ENCODE measurements at places on chromosomes 2 and 18.
A peak's percentile ranks its signal among the peaks of the same experiment; 100 is the strongest.

DNA sequence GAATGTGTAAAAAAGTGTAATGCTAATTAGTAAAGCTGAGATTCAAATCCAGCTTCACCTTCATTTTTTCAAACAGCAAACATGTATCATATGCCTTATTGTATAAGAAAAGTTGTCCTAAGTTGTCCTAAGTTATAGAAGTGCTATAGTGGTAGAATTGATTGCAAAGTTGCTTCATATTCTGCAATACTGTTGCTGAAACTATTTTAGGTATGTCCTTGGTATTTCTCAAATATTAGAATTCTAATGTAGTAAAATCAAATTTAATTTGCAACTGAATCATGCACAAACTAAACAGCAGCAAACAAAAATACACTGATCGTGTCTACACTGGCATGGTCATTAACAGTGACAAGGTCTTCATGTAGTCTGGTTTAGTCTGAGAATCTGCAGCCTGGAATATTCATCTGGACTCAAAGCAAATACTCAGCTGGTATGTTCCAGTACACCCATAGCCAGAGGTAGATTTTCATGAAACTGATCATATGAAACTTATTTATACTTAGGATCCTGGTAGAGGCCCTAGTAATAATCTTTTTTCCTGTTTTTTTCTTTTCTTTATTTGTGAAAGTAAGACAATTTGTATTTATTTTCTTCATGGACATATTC is 555.6 kb upstream of the ZEB2 start:
- no peak for DNase-seq

DNA sequence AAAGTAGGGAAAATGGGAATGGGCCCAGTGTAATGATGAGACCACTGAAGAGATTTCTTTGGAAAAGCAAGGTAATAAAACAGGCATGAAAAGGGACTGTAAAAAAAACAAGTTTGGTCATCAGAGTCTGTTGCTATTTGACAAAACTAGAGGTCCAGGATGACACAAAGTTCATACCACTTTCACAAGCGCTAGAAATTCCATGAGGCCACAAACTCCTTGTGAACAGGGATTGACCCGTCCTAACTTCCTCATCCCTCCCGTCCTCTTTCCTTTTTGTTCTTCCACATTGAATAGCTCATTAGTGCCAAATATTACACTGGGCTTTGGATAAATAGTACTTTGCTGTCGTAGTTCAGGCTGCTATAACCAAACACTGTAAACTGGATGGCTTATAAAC is 188.8 kb upstream of the EPC2 start:
- DNase-seq: no peak

DNA sequence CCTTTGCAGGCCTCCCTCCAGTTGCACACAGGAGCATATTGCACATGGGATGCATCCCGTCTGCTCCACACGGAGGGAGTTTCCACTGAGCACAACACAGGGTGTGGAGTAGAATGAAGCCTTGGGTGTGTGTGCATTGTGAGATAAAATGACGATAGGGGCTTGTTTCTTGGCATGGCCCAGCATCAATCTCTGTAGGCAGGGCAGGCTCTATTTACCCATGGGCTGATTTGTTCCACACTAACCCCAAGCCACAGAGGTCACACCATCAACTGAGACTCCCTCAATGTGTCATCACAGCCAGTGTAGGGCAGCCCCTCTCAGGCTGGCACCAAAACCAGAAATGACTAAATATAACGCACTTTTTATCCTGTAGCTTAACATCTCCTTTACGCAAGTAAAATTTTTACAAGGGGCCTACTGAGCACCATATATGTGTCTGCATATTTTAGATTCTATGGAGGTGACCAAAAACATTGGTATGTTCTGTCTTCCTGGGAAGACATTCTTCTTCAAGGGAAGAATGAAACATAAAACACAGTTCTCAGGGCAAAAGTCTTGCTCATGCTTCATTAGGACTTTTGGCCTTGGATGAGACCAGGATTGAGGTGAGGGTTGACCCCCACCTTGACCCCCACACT is 2.7 kb upstream of the GKN1 start:
- no peak for DNase-seq

GRCh38 chr2:225041207-225041850 is 939 bp downstream of the DOCK10 start:
- peak; percentile 55 for DNase-seq

DNA sequence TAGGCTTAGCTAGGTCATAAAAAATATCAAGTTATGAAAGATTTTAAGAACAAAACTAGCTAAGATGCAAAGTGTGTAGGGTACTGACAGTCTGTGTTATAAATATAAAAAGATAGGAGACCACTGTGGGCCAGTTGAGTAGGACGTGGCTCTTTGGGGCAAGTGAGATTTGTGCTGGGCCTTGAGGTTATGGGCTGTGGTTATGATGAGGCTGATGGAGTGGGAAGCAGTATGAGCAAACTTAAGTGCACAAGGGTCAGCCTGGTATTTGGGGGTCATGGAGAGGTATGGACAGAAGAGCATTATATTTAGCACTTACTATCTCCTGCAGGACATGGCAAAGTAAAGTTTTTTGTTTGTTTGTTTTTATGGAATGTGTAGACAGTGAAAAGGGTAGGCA is 70.1 kb downstream of the SETBP1 start:
- DNase-seq: no peak

DNA sequence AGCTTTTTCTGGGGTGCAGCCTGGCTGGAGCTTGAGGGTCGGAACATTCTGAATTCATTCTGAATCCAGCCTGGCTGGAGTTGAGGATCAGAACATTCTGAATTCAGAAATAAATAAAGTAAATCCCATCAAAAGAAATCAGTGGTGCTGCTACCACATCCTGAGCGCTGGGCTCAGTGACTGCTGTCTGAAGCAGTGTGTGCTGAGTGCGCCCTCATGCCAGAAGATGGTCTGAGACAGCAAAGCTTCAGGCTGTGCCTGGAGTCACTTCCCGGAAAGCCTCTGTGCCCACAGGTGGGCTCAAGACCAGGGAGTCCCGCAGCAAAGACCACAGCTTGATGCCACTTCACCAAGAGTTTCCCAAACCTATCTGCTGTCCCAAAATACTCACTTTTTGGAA is 187.9 kb downstream of the VAPA start:
- no peak for DNase-seq

Measured in stimulated activated CD8-positive, alpha-beta memory T cell treated with anti-CD3 and anti-CD28 coated beads, Interleukin-12 subunit alpha, Interleukin-12 subunit beta, amount 100 ng/mL, for 4 hours (primary cell).